ENCODE measurements at places on chromosomes 11 and 22.

GRCh38 chr11:1839204-1839923, 583 bp downstream of the TNNI2 start:
- no peak for DNase-seq

DNA sequence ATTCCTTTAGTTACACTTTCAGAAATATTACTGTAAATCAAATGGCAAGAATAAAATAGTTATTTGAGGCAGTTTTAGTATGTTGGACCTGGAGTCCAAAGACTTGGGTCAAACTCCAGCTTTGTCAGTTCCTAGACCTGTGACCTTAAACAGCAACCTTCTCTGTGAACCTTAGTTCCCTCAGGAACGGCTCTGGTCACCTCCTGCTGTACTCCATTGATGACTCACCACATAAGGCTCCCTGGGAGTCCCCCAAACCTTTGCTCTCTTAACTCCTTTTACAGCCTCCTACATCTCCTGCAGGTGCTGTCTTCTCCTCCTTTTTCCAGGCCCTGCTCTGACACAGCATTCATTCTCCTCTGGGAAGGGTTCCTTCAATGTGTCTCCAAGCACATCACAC, 29.1 kb downstream of the LIMK2 start:
- DNase-seq: no peak

DNA sequence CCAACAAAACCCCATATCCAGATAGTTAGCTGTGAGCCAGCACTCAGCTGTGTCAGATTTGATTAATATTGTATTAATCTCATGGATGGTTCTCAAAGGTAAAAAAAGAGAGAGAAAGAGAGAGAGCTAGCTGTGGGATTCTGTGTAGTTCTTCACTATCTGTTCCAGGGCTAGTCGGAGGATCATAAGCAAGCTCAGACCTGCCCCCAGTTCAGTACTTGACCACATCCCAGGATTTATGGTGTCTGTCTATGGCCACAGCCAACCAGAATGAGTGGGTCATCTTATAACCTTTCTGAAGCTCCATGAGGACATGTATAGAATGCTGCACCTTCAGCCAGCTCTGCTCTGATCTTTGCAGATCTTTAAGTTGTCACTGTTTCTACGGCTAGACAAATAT, 13.5 kb upstream of the B3GNT6 start:
- DNase-seq: no peak

DNA sequence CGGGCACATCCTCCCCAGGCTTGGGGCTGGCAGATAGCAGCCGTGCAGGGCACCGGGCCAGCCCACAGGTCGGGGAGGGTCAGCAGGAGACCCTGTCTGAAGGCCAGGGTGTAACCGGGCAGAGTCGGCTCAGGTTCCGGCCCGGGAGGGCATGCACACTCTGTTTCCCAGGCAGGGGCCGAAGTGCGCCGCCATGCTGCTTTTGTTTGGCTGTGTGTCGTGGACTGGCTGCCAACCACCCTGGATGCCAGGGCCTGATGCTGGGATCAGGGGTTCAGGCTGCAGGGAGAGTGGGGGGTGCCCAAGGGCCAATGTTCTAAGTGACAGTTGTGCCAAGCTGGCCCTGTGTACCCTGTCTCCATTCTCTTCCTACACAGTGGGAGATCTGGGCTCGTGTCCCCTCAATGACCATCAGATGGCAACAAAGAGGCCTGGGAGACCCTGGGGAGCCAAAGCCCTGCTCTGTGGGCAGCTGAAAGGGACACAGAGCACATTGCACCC, 120.9 kb upstream of the B3GAT1 start:
- no peak for DNase-seq

GRCh38 chr11:131908316-131908715, 537.9 kb downstream of the NTM start:
- no peak for DNase-seq

GRCh38 chr22:37259540-37260029, 15.5 kb upstream of the RAC2 start:
- DNase-seq: no peak
